ENCODE measurements at places on chromosomes 3 and 15.

DNA sequence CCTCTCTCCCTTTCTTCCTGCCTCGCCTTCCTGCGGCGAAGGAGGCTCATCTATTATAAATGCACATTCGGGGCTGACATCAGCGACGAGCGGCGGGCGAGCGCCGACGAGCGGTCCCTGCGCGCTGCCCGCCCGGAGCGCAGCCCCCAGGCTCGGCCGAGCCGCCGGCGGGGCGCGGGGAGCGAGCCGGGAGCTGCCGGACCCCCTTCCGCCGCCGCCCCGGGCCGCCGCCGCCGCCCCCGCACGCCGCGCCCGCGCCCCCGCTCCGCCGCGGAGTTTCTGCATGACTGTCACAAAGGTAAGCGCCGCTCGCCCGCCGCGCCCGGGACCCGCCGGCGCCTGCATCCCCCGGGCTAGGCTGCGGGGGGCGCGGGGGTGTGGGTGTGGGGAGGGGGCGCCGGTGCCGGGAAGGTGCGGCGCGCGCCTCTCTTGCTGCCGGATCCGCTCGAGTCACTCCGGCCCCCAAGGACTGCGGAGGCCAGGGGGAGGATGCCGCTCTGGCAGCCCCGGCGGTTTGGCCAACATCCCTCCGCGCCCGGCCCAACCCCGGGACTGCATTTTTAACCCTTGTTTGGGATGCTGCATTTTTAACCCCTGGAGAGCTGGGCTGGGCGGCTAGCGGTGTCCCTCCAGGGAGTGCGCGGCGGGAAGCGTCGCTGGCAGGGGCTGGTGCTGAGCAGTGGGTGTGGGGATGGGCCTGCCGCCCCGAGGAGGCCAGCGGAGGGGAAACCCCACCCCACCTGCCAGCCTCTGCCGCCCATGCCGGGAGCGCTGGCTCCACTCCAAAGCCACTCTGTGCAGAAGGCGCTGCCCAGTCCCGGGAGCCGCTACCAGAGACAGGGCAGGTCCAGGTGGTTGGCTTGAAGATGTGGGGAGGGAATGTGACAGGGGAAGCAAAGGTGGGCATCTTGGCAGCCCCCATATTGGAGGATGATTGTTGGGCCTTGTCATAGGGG, at the start of gene CORO2B:
TSS of gene CORO2B (plus strand) at position 14 of the 956 bp plus-strand sequence. CDS start at position 284, 270 bp downstream.
- DNase-seq: no peak

- DNase-seq: no peak
These were observed 361.8 kb upstream of the ROPN1 start for GRCh38 chr3:124353691-124354090.

DNA sequence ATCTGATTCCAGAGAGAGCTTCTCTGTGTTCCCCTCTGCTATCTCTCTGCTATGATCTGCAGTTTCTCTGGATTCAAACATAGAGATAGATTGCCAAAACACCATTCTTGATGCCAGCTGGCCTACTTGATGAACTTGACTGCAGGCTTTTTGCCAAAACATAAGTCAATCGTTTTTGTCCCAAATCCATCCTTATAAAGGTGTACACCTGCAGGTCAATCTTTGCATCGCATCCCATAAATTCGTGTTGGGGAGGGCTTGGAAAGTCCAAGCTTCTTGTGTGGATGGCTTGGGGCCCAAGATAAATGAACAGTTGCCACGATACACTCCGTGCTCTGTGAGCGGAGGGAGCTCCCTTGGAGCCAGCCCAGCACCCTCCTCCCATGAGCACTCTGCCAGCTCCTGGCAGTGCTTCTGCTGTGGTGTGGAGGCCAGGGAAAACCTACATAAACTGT, 2.7 kb downstream of the CERS3 start:
- DNase-seq: no peak

DNA sequence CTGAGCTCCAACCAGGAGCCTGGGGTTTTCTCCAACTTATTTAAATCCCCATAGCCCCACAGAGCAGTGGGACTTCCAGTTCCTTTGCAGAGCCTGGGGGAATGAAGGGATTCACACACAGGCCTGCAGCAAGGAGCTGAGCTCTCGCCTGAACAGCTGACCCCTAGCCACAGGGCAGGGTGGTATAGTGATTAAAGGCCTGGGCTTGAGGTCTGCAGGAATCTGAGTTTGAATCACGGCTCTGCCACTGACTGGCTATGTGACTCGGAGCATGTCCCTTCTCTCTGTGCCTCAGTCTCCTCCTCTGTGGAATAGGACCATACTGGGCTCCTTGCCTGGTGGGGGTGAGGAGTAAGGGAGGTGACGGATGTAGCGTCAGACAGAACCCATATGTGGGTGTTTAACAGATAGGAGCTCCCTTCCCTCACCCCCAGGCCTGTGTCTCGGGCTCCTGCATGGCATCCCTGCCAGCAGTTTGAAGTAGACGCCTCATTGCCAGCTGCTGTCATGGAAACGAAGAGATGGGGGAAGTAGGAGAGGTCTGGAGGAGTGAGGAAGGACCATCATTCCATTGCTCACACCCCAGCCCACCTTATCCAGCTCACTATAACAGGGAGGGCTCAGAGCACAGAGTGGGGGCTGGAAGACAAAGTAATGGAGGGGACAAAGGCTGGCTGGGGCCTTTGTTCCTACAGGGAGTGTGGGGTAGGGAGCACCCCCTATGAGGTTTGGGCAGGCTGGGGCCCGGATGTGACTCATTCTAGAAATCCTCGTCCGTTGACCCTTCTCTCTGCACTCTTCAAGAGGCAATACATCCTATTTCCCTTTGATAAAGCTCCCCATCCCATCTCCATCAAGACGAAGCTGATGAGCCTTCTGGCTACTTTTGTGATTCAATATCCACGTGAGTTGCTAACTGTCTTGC, 14.8 kb downstream of the HRH1 start:
- no peak for DNase-seq

DNA sequence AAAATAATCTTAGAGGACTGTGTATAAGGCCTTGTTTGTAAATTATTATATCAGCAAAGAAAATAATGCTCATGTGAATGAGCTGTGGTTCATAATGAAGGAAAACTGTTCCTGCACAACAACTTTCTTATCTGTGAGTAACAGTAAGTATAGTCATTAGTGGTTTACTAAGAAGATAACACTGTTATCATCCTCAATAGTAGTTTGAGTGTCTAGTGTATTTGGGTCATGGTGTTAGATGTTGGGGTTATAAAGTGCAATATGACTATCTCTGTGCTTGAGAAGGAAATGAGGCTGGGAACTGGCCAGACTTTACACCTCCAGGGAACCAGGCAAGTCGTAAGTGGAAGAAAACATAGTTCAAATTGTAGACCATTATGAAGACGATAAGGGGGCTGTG, 15.6 kb downstream of the VPS8 start:
- DNase-seq: no peak

DNA sequence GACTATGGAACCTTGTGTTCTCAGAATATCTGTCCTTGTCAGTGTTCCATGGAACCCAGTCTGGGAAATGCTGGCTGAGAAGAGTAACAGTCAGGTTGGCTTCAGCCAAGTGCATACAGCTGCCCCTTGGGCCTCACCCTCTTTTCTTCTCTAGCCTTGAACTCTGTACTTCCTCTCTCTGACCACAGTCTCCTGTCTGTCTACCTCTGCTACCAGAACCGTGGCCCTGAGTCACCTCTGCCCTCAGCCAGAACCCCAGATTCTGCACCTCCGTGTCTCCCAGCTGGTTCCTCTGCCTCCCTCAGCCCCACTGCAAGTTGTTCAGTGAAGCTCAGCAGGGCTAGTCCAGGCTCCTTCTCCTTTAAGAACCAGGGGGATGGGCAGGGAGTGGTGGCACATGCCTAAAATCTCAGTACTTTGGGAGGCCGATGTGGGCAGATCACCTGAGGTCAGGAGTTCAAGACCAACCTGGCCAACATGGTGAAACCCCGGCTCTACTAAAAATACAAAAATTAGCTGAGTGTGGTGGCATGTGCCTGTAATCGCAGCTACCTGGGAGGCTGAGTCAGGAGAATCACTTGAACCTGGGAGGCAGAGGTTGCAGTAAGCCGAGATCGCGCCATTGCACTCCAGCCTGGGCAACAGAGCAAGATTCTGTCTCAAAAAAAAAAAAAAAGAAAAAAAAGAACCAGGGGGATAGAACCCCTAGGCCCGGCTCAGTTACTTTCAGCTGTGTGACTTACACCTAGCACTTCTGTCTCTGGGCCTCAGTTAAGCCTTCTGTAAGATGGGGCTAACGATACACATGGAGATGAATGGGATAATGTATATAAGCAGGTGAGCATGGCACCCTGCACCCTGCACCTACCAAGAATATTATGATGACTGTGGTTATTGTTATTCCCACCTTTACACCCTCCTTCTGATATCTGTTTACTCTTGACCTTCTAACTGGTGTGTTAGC, 24.3 kb upstream of the TATDN2 start:
- DNase-seq: no peak

- no peak for DNase-seq
These were observed 72.1 kb upstream of the SETMAR start for GRCh38 chr3:4231041-4231440.

DNA sequence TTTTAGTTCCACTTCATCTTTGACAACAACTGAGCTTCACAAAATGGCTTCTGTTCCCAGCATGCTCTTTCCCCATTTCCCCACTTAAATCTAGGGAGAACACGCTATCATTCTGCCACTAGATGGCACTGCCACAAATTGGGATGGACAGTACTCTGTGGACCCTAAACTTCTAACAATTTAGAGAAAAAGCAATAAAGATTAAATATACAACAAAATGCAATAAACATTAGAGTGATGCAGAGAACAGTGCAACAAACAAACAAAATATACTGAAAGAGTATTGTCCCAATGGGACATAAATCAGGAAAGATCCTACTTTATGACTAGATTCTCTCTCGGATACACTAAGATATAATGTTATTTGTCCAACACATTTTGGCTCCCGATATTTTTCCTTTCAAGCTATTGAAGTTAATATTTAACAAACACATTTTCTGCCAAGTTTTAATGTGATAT, 169.7 kb upstream of the TMCO5A start:
- DNase-seq: no peak

GRCh38 chr15:75112278-75112847, 89.0 kb downstream of the PPCDC start:
- no peak for DNase-seq

GRCh38 chr15:101329309-101329863, 34.3 kb upstream of the SNRPA1 start:
- DNase-seq: no peak

GRCh38 chr15:71089801-71090200, 25.5 kb upstream of the THSD4 start:
- no peak for DNase-seq

DNA sequence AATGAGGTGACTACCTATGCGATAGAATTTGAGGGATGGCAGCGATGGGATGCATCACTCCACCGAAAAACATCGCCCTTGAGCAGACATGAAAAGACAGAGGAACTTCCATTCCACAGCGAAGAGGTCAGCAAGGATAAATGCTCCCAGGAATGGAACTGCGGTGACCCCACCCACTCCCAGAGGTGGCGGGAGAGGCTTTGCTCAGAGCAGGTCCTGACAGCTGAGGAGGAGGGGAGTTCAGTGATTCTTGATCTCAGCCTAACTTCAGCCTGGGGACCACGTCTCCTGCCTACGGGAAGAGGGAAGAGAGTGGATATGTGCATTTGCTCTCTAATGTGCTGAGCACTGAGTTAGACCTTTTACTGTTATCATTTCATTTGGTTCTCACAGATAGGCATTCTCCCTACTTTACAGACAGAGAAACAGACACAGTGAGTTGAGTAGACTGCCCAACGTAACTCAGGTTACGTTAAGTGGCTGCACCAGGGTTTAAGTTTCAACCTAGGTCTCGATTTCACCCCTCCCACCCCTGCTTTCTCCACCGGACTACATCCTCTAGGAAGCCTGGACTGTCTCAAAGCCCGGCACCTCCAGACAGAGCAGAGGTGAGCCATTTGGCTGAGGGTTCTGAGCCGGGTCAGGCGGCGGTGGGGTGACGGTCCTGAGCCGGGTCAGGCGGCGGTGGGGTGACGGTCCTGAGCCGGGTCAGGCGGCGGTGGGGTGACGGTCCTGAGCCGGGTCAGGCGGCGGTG, 170.0 kb downstream of the RAB11A start:
- DNase-seq: no peak

DNA sequence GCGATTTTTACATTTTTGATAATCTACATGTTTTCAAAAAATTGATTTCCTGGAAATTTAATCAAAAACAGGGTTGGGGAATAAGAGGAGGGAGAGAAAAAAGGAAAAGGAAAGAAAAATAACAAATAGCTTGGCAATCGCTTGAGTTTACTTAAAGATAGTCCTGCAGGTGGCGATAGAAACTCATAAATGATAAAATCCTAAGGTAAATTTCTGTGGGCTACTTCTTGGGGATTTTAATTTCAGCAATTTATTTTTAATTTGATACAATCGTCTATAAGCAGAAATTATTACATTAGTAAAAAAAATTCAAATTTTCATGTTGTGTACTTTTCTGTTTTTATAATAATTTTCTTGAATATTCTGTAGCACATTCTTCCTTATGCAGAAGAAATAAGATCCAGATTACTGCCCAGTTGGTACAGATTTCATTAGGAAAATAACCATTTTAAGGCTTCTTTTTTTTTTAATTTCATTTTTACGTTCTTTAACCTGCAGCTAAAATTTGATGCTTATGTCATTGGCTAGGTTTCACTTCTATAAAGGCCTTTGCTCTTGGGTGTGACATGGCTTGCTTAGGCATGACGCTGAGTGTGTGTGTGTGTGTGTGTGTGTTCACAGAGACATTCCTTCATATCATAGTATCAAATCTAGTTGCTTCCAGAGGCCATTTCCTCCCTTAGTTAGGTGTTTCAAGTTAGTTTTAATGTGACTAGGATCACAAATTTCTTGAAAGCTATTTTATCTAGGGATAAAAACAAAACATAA, 181.8 kb downstream of the MCTP2 start:
- peak; percentile 18 for DNase-seq

DNA sequence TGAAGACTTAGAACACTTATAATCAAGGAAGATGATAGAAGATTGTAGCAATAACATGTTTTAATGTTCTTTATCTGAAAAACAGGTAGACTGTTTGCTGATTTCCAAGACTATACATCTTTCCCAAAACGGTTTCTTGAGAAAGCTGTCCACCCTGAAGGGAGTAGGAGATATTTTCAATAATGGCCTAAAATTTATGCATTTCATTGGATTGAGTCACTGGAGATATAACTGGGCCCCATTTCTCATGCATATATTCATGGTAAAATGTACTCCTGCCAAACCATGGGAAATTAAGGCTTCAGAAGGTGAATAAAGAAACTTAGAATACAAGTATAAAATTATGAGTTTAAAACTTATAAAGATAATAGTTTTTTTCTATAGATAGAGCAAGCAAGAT, 143.9 kb downstream of the LSAMP start:
- no peak for DNase-seq

DNA sequence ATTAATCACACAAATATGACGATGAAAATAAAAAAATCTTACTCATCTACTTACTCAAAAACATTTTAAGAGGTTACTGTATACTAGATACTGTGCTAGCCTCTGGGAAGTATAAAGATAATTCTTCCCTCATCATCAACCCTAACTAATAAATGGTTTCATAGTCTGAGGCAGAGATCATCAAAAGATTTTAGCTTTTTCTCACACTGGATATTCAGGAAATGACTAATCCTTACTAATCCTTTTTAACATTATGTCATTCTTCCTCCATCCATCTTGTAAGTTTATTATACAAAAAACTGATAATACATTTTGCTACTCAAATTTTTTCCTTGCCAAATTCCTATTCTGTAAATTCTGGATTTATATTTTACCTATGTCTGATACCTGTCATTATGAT, 29.7 kb downstream of the ACAD11 start:
- DNase-seq: no peak

Measured in NCI-H1436 treated with DMSO at 0.1 percent for 48 hours (cell line).